ENCODE measurements at places on chromosomes 4 and X.

DNA sequence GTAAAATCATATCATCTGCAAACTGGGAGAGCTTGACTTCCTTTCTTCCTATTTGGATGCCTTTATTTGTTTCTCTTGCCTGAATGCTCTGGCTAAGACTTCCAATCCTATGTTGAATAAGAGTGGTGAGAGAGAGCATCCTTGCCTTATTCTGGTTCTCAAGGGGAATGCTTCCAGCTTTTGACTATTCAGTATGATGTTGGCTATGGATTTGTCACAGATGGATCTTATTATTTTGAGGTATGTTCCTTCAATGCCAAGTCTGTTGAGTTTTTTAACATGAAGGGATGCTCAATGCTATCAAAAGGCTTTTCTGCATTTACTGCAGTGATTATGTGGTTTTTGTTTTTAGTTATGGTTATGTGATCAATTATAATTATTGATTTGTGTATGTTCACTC is 2144.6 kb upstream of the TENM3 start:
- no peak for DNase-seq

DNA sequence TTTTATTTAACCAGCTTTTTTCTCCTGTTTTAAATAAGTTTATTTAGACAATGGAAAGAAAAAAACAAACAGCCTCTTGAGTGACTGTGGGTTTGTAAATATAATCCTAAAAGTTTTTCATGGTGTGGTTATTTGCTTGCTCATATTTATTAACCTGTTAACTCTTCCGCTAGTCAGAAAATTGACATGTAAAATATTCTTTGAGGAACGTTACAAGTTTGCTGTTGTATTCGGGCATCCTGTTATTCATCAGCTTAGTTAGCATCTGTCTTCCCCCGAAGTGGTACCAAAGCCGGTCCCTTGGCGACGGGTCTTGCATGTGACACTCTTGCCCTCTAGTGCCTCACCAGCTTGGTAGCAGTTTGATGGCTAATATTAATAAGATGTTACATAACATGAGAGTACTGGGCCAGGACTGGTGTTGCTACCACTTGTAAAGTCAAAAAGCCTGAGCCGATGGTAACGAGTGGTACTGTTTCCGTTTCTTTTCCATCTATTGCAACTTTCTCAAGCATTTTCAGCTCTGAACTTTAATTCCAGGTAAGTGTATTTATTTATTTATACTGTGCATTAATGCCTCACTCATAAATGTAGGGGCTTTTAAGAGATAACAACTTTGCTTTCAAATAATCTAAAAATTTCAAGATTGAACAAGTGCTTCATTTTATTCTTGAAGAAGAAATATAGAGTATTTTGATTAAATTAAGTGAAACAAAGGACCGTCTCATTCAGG is at the start of gene NDST3:
Gene NDST3, plus strand, starts transcription at position 434 of the 733 bp plus-strand sequence. CDS start 19,425 bp downstream, outside the sequence.
- peak; percentile 47 for DNase-seq

GRCh38 chrX:7852166-7852565 is 9.2 kb downstream of the VCX start:
- no peak for DNase-seq

DNA sequence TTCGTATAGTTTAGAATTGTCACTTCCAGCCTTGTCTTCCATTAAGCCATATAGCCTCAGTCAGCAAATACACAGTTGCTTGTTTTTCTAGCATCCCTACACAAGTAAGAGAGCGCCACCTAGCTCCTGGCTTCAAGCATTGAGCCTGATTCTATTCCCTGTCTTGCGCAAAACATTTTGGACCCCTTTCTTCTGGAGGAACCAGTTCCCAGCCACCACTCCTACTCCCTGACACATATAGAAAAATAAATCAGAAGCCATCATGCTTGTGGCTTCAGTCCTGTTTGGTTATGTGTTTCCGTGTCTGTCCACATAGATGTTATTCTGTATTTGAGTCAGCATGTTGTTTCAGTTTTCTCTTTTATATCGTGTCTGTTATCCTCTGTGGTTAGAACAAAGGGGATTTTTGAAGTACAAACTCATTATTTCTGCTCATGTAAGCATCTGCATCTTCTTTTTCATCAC is 59.9 kb downstream of the GK start:
- peak; percentile 37 for DNase-seq

- DNase-seq = no peak
Measured at GRCh38 chr4:8704632-8705031, 112.1 kb downstream of the CPZ start.

All from EL (cell line).